ENCODE measurements at places on chromosomes 5 and 9.

GRCh38 chr5:60147791-60148190, 254.3 kb upstream of the PDE4D start:
- no peak for DNase-seq

DNA sequence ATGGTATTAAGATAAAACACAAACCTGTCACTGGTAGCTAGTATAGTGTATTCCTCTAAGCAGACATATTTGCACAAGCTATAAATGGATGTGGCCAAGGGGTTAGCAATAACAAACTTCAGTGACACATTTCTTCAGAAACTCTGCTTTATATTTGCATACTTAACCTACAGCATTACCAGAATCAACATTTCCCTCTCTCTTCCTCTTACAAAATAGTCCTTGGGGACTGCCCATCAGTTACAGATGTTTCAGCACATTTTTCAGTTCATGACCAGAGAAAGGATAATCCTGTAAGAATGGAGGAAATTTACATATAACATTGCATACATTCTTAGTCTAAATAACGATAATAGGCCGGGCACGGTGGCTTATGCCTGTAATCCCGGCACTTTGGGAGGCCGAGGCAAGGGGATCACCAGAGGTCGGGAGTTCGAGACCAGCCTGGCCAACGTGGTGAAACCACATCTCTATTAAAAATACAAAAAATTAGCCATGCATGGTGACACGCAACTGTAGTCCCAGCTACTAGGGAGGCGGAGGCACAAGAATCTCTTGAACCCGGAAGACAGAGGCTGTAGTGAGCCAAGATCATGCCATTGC, 25.3 kb upstream of the SLC1A1 start:
- DNase-seq = no peak

DNA sequence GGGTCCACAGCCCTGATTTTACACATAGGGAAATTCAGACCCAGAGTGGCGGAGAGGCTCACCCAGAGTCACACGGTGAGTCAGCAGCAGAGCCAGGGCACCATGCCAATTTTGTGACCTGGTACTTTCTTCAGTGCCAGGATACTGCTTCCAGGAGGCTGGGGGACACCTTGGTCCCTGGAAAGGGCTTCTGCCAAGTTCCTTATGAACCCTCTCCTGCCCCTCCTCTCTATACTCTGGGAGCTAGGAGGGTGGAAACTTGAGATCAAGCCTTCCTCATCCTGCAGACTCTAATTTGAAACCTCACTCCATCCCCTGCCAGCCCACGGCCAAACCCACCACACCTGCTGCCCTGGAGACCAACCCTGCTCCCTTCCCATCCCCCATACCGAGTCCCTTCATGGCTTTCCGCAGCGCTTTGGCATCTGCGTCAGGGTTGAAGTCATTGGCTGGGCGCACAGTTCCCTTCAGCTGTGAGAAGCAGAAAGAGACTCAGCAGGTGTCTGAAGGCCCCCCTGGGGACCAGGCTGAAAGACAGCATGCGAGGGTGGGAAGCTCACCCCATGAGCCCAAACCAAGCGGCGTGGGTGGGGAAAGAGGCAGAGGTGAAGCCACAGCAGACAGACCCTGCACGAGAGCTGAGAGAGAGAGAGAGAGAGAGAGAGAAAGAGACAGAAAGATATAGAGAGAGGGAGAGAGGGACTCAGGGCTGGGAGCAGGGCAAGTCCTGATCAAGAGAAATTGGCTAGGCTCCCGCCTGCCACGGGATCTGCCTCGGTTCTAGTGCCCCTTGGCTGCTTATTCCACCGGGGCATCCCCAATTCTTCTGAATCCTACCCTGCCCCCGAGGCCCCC, 33.5 kb downstream of the ANXA6 start:
- DNase-seq = no peak

- DNase-seq = no peak
Measured at GRCh38 chr5:116564756-116565490, 9.7 kb downstream of the SEMA6A start.
